ENCODE measurements at places on chromosomes 1 and 21. TPM values are rescaled to one million over a fixed set of nuclear protein-coding genes. Genes with fewer than 3 reads are reported as not detected.
A peak's percentile ranks its signal among the peaks of the same experiment; 100 is the strongest.

The HTR6 gene
- not detected for total RNA-seq

DNA sequence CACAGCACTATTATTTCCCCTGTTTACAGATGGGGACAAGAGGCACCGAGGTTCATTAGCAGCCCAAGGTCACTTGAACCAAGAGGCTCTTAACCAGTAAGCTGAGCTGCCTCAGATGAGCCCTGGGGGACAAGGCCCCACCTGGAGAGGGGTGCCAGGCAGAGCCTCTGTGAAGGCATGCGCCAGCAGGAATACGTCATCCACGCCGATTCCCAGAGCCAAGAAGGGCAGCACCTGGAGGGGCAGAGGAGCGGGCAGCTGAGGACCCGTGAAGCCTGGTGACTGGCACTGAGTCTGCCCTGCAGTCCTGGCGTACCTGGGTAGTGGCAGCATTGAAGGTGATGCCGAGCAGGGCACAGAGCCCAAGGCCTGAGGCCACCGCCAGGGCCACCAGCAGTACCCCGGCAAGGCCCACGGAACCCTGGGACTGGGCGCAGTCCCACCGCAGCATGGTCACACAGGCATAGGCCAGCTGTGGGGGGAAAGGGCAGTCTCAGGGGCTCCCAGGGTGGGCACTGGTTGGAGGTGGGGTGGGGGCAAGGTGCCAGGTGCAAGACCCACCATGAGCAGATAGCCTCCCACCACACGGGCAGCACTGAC lies 14.1 kb downstream of the PTCH2 start:
- DNase-seq, result no peak

- DNase-seq, result no peak
Observed at GRCh38 chr21:41079159-41079558, 88.8 kb upstream of the BACE2 start.

The CRYAA gene
- total RNA-seq, result not detected

GRCh38 chr1:16189921-16190621 lies 22.4 kb downstream of the ARHGEF19 start:
- DNase-seq, result peak; percentile 92

The TNN gene
- not detected for total RNA-seq

DNA sequence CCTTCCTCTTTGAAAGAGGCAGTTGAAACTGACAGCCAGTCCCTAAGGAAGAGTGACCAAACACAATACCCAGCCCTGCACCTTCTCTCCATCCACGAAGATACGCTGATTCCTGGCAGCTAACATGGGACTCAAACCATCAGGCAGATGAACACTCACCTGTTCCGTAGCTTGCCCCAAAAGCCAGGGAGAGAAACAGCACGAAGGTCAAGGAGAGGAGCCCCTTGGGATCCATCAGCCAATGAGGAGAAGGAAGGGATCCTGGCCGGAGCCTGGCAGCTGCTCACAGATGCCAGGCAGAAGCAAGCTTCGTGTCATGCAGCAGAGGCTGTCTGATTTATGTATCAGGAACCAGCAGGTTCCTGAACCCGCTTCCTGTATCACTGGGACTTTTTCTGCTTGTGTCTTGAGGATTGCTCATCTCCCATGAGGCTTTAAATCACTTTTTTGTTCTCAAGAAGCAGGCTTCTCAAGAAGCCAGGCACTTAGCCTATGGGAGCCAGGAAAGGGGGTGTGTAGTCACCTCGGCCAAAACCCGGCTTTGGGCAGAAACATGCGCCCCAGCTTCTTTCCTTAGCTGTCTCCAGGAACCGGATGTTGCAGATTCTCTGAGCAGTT lies at the start of gene SLAMF1:
Gene SLAMF1, minus strand, starts transcription at position 334 of the 618 bp plus-strand sequence. Its CDS starts 99 bp downstream, at position 235.
- DNase-seq, result no peak

GRCh38 chr1:201456499-201457309 lies 12.3 kb downstream of the PHLDA3 start:
- peak; percentile 84 for DNase-seq

DNA sequence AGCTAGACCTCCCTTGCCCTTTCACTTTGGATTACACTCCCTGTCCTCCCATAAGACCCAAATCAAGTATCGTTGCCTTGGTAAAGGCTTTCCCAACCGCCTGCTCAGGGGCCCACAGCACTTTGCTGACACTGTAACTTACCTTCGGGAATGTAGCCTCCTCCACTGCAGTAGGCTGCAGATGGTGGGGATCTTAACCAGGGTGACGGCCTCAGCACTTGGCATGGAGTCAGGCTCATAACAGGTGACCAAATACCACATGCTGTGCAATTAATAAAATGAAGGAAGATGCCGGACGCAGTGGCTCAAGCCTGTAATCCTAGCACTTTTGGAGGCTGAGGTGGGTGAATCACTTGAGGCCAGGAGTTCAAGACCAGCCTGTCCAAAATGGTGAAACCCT lies 88.7 kb upstream of the IRF2BP2 start:
- no peak for DNase-seq

The CASQ2 gene
- total RNA-seq, result not detected

The TRIM45 gene
- total RNA-seq, result 3.0 TPM

DNA sequence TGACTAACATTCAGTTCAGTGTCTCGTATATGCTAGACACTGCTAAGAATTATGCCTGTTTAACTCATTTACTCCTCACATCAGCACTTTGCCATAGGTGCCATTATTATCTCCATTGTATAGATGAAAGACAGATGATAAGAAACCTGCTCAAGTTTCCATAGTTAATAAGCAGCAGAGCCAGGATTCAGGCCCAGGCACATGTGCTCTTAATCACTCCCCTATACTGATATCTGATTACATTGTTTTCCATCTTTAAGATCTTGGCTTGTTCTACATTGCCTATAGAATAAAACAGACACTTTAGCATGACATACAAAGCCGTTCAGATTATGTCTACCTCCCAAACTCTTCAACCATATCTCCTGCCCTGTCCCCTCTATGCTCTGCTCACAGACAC lies 30.5 kb upstream of the USH2A start:
- DNase-seq, result no peak

DNA sequence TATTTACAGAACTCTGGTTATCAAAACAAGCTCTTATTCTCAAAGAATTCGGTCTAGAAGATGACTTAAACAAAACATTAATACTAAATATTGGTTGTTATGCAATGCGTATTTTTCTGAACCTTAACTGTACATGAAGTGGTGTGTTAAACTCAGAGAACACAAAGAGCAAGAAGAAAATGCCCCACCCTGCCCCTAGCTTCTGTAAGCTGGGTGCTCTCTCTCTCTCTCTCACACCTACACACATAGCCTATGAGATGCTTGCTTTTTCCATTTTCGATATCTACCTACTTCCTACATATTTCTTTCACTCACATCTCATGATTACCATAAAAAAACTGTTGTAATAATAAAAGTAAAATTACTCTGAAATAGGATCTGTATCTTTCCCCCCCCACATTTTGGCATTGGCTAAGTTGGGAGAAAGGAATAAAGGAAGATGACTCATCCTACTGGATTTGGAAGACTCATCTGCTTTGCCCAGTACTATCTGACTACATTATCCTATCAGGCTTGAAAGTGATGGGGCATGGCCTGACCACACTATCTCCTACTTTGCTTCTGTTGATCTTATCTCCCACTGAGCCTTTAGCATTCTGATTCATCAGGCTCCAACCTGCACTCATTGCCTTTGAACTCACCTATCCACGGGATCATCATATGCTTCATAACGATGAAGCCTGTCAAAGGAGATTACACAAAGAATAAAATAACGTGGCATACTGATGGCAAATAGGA lies 2.9 kb downstream of the CRYZ start:
- DNase-seq, result peak; percentile 11

GRCh38 chr1:39789571-39790110 lies 976 bp upstream of the BMP8B start:
- DNase-seq, result no peak

The SPRR2F gene
- total RNA-seq, result not detected

DNA sequence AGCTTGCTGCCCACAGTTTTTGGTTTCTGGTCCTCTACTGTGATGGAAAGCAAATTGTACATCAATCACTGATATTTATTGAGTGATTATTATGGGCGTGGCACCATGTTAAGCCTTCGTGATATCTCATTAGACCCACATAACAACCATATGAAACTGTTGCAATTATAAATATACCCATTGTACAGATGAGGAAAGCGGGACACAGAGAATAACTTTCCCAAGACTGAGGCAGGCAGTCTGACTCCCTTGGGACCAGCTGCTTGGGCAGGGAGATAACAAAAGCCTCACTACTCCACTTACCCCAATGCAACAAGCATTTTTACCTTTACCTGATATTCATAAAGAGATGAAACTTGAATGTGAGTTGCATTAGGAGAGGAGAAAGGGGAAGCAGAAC lies 4.3 kb upstream of the CASZ1 start:
- no peak for DNase-seq

The SPATA21 gene
- total RNA-seq, result not detected

- no peak for DNase-seq
Observed at GRCh38 chr1:107702946-107703571, 261.9 kb downstream of the VAV3 start.

The FAM78B gene
- 0.30 TPM for total RNA-seq

DNA sequence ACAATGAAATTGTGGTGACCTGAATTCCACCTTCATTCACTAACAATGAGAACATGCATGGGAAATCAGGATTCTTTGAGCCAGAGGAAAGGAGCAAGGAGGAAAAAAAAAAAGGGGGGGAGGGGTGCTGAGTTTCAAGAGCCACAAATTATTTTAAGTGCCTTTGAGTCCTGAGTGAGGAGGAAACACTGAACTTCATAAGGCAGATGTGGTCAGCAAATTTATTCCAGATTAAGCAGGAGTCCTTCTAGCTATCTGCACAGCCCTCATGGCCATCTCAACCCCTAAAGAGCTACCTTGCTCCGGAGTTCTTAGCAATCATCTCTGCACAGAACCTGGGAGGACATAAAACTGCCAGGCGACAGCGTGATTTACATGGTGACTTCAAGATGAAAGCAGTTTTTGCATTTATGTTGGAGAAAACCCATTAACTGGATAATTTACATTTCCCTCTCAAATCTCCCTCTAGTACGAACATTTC lies 21.7 kb downstream of the ASTN1 start:
- no peak for DNase-seq

DNA sequence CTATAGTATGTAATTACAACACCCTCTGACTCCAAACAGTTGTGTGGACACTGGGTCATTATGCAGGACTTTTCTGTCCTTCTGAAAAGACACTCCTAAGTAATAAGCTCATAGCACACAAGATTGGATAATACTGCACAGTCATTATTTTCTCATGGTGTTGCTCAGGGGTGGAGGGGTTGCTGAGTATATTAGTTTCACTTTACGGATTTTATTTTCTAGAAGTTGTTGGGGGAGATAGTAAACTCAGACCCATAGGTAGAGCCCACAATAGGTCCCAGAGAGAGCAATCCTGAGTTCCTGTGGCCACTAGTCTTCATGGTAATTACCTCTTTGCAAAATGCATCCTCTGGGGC lies 53.4 kb downstream of the DUSP10 start:
- DNase-seq, result no peak

GRCh38 chr1:27538793-27539192 lies 48.8 kb upstream of the WASF2 start:
- DNase-seq, result peak; percentile 84

GRCh38 chr1:113540335-113540734 lies 150.0 kb downstream of the MAGI3 start:
- no peak for DNase-seq

DNA sequence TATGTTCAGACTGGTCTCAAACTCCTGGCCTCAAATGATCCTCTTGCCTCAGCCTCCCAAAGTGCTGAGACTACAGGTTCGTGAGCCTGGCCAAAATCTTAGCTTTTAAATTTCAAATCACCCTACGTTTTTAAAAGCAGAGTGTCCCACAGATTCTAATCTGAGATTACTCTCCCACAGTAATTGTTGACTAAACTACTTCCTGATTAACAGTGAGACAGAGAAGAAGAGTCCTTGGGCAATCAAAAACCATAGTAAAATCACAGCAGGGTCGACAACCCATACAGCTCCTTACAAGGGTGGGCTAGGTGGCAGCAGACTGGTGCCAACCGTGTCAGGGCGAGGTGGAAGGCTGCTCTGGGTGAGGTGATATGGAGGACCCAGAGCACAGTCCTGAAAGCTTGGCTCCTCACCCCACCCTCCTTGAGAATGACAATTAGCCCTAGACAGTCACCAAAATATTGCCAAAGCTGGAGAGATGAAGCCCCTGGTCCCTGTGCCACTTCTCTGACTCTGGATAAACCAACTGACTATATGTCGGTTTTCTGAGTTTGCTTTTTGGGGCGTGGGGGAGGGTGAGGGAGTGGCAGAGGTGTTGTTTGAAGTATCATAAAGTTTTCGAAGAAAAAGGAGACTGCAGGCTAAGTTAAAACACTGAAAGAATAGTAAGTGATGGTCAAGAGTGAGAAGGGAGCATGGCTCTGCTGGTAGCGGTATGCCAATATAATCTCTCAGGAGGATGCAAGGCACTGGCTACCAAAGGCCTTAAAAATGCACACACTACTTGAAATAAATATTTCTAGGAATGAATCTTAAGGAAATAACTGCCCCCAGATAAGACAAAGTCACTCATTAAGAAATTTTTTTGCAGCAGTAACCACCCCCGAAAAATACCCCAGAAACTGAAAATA lies 86.8 kb downstream of the SLC45A1 start:
- no peak for DNase-seq

GRCh38 chr21:17784604-17785402 lies 34.4 kb downstream of the C21orf91 start:
- DNase-seq, result no peak

GRCh38 chr1:89939693-89940438 lies 55.0 kb upstream of the ZNF326 start:
- DNase-seq, result no peak

The LYPLA2 gene
- 38.5 TPM for total RNA-seq

DNA sequence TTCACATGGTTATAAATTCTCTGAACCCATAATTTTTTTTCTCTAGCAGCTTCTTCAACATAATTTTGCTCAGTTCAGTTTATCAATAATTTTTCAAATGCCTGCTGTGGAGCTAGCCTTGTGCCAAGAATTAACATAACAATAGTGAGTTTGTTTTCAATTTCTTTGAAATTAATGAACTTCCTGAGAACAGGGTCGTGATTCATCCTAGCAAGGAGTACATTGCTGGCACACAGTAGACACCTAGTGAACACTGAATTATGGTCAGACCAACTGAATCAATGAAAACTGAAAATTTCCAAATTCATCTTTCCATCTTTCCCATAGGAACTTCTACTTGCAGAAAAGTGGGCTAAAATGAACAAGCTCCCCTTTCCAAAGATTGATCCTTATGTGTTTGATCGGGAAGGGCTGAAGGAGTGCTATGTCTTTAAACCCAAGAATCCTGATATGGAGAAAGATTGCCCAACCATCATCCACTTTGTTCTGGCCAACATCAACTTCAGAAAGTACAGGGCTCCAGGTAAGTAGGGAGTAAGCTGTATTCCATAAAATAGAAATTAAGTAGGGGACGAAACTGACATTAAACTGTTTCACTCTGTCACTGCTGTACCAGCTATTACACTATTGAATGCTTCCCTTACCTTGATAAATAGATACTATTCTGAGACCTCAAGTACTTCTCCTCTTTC lies 148.7 kb downstream of the PLA2G4A start:
- no peak for DNase-seq

- no peak for DNase-seq
Observed at GRCh38 chr1:218357211-218357892, 12.2 kb downstream of the TGFB2 start.

GRCh38 chr1:61552630-61553305 lies 172.2 kb downstream of the TM2D1 start:
- DNase-seq, result no peak

Data from MG63 (cell line).